Right ventricle myocardium inferior (tissue), 1 donor: ENCODE measurements at places on chromosomes 12 and 14.

DNA sequence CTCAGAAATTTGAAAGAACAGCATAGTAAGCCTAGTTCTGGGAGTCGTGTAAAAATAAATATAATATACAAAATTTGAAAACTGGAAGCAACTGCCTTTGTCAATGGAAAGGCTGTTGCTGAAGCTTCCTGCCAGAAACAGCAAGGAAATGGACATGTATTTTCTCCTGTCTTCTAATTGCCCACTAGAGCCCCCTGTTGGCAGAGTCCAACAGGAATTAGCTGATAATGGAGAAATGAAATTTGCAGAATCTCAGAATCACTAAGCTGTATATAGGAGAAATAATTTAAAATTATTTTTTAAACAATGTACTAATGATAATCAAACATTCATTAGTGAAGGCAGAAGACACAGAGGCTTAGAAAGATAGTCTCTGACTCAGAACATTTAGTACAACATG lies 414.8 kb downstream of the SLC6A15 start:
- no peak for DNase-seq

DNA sequence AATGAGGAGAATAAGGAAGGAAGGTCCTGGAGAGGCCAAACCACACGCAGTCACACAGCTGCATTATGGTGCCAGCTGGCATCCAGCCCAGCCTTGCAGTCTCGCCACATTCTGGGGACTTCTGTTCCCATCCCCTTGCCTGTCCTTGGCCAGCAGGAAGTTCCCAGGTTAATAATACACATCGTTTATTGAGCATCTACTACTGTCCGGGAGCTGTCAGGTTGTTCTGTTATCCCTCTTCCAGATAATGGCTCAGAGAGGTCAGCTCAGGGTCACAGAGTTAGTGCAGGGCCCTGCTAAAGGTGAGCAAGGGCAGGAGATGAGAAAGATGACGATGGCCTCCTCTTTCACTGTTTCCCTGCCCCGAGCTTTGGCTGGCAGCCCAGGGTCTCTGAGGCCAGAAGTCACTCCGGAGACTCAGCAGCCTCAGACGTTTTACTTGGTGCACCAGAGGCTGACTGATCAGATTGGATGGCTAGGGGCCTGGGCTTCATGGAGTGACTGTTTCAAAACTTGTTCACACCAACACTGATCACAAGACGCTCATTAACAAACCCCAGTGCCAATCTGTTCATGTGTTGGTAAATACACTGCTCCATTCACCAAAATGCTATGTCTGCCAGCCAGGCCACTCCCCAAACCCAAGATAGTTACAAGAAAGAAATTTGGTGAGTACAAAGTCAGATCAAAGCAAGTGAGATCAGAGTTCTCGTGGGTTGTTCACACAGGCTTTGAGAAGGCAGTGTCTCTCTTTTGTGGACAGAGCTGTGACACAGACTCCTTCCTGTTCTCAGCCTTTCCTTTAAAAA lies 79.2 kb downstream of the B4GALNT3 start:
- DNase-seq, result no peak

DNA sequence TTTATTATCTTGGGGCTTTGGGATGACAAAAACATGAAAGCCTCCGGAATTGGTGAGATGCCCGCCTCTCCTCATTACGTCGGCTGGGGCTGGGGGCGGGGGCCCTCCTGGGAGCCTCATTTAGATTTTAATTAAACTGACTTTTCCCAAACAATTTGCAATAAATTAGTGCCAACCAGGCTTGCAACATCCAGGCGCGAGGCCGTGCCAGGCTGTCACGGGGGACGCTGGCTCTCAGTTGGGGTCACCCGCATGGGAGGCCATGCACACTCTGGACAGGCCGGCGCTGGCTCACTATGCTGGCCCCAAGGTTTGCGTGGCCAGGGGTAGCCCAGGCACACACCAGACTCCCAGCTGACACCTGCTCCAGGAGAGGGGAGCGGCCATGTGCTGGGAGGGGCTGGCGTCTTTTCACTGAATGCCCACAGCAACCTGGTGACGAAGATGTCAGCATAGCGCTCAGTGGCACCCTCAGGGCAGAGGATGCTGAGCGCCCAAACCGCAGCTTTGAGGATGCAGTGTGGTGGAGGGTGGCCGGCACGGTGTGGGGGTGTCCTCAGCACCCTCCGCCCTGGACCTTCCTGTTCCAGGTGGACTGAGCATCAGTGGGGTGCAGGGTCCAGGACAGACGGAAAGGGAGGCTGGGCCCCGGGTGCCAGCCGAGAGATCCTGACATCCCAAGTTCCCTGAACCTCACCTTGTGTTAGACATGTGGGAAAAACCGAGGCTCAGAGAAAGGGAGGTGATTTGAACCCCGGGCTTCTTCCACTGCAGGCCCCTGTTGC lies 190.8 kb upstream of the C14orf180 start:
- peak; percentile 55 for DNase-seq

DNA sequence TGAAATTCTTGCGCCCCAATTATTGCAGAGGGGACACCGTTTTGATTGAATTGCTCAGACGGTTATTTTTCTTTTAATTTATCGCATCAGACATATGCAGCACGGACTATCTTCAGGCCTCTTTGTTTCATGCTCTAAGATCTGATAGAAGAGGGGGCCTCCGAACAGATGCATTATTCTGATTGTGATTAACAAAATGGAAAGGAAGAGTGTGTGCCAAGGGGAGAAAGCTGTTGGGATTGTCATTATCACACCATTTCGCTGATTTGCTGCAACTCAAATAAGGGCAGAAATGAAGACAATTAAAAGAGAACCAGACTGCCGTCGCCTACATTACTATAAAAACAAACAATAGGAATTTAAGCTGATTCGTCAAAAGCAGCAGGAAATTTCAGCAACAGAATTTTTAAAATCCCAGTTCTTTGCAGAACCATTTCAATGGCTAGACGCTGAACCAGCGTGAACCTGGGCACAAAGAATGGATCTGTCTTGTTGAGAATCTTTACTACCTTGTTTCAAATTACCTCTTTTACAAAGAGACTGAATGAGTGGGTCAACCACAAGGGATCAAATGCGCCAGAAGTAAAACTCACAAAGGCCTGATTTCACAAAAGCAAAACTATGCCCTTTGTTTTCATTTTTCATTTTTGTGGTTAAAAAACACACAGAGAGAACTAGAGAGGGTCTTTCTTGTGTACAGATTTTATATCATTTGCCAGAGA lies 30.6 kb downstream of the TMEM132D start:
- no peak for DNase-seq

- DNase-seq, result no peak
Measured at GRCh38 chr12:65331456-65331855, 53.0 kb downstream of the MSRB3 start.

DNA sequence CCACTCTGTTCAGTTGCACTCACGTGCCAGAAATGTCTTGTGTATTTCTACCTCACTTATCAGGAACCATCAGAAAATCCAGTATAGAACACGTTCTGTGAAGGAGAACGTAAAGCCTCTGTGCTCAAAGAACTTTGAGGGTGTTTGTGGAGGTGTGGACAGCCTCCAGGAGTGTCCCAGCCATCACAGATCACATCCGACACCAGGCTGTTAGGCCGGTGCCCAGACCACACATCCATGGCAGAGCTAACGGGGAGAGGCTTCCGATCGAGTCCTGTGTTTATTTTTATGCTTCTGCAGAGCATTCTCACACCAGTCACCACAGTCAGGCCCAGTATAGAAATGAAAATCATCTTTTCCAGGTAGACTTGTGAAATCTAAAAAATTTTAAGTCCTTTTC lies 53.6 kb downstream of the TPCN1 start:
- DNase-seq, result no peak

DNA sequence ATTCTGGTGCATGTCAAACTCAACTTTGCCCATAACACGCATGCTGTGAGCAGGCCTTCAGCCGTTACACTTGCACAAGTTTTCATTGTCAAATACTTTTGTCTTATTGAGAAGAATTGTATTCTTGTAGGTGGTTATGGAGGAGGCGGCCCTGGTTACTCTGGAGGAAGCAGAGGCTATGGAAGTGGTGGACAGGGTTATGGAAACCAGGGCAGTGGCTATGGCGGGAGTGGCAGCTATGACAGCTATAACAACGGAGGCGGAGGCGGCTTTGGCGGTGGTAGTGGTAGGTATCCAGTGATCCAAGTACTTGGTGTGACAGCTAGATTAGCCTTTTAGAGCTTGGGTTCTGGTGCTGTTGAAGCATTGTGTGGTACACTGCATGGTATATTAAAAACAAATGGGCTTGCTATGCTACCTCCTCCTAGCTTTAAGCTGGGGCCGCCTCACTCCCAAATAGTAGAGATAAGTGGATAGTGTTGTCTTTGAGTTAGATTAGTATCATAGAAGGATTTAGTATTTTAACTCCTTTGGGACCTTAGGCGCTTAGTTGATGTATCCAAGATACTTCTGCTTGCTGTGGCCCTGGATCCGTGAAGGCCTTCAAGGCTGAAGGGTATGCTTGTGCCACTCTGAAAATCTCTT lies 2.5 kb downstream of the HNRNPA1 start:
- DNase-seq, result no peak

DNA sequence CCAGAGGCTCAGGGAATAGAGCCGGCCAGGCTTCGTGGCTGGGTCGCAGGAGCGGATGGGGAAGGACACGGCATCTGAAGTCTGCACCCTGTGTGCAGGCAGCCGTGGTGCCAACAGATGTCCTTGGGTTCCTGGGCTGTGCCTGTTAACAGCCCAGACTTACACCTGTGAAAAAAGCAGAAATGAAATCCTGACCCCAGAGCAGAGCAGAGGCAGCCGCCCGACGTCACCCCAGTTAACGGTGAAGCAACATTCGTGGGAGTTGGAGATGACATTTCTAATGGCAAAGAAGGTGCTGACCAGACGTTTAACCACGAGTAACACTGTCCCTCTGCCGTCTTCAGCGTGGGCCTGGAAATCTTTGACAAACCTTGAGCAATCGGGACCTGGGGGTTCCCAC lies 200.3 kb upstream of the DIO3 start:
- no peak for DNase-seq

GRCh38 chr12:13534645-13535398 lies 338.3 kb downstream of the EMP1 start:
- DNase-seq, result peak; percentile 71

DNA sequence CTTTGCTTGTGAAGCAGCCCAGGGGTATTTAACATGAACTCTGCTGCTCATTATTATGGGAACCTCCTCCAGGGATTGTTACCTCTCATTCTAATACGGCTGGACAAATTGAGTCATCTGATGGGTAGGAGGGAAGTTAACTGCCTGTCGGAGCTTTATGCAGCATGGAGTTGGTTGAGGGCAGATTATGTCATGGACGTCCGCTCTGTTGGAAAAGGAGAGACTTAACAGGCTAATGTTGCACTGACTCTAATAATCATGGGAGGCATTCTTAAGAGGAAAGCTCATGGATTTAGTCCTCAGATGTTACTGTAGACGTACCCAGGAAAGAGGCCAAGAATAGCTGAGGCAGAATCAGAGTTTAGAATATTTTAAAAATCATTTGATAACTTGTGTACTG lies 9.9 kb downstream of the POP5 start:
- DNase-seq, result no peak

- DNase-seq, result no peak
Measured at GRCh38 chr14:88765130-88765529, 27.6 kb downstream of the EML5 start.

DNA sequence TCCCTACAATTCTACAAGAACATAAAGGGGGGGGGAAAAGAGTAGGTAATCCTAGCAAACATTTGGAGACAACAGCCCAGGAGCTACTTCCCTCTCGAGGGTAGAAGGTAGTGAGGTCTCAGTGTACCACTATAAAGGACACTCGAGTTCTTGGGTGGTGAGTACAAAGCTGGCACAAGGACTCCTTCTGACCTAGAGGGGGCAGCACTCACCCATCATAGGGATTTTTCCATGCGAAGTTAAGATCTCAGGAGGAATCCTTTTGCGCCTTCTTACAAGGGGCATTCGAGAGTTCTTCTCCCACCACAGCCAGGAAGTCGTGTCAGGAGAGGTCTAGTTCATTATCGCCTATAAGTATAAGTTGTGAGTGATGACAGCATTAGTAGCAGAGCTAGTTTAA lies 200.2 kb upstream of the RBM19 start:
- no peak for DNase-seq

DNA sequence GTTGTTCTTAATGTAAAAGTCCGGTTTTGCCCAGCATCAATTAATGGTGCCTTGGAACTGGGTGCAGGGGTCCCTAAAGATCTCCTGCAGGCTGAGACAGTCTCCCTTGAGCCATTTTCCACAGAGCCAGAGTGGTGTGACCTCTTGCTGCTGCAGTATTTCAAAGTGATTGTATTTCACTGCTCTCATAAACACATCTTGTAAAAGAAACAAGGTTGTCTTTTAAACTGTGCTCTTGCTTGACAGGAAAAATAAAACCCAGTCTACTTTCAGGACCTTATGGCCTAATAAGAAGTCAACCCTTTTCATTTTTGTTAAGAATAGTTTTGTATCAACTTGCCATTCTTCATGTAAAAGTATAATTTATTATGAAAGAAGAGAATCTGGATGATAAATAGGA lies 44.7 kb downstream of the TMEM117 start:
- no peak for DNase-seq

GRCh38 chr14:54572316-54572715 lies 5.4 kb downstream of the SAMD4A start:
- DNase-seq, result no peak

- DNase-seq, result no peak
Measured at GRCh38 chr12:97764700-97765099, 302.1 kb downstream of the RMST start.

GRCh38 chr14:74235017-74235416 lies 4.2 kb upstream of the VSX2 start:
- no peak for DNase-seq

GRCh38 chr14:26896447-26896846 lies 298.6 kb upstream of the NOVA1 start:
- no peak for DNase-seq

GRCh38 chr12:1629338-1630132 lies 504 bp downstream of the WNT5B start:
- peak; percentile 74 for DNase-seq

DNA sequence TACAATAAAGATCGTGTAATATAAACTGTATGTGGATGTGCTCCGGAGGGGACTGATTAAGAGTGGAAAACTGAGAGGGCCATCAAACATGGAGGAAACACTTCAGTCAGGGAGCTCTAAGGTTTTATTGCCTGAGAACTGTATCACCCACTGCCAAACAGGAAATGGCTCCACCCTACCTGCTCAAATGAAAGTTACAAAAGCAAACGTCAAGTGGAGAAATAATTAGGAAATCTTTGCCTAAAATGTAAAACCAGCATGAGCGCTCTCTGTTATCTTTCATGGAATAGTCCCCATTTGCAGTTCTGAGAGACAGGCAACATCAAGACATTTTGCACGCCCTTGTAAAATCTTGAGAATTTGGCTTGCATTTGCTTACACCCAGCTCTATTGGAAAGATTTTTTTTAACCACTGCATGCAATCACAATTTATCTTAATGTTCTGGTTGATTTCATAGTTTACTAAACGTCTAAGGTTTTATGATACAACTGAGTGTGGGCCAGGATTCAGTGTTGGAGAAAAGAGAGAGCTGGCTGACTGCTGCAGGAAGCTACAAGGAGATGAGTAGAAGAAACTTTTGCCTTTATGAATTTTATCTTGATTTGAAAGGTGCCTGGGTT lies 344.0 kb upstream of the PRICKLE1 start:
- no peak for DNase-seq

GRCh38 chr12:5708371-5708770 lies 236.7 kb downstream of the ANO2 start:
- no peak for DNase-seq

GRCh38 chr12:5489760-5490406 lies 58.0 kb downstream of the NTF3 start:
- DNase-seq, result no peak

- peak; percentile 39 for DNase-seq
Measured at GRCh38 chr12:132191715-132192553, 47.7 kb downstream of the NOC4L start.
